PC-9 (cell line): ENCODE measurements at places on chromosomes 6 and 20. TPM values are rescaled to one million over a fixed set of nuclear protein-coding genes. Genes with fewer than 3 reads are reported as not detected.

The OXT gene
- total RNA-seq, result not detected in 2 replicates

The OPRM1 gene
- total RNA-seq, result not detected in 2 replicates

The C6orf132 gene
- total RNA-seq, result 49.8 and 53.9 TPM in 2 replicates

DNA sequence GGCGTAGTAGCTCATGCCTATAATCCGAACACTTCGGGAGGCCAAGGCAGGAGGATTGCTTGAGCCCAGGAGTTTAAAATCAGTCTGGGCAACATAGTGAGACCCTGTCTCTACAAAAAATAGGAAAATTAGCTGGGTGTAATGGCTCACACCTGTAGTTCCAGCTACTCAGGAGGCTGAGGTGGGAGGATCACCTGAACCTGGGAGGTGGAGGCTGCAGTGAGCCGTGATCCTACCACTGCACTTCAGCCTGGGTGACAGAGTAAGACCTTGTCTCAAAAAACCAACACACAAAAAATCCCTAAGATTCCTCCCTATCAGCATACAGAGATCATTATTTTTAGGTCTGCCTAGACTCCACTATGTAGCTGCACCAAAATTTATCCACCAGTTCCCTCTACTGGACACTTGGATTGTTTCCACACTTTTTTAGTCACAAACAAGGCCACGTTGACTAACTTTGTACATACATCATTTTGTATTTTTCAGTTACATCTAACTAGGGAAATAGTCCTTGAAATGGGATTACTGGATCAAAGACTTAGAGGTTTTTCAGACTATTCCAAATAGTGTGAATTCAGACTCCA lies 3.6 kb upstream of the PHF1 start:
- H3K27ac ChIP-seq, result no peak overlapping the region
- DNase-seq, result no peak
- H3K4me1 ChIP-seq, result peaks cover 11% of the 10 kb centered on the region; the same call in 1 of the 2 replicates
- H3K27me3 ChIP-seq, result no peaks in the 10 kb centered on the region
- peaks cover 11% of the 10 kb centered on the region; the same call in 1 of the 2 replicates for H3K36me3 ChIP-seq
- no peak overlapping the region for H3K4me3 ChIP-seq

DNA sequence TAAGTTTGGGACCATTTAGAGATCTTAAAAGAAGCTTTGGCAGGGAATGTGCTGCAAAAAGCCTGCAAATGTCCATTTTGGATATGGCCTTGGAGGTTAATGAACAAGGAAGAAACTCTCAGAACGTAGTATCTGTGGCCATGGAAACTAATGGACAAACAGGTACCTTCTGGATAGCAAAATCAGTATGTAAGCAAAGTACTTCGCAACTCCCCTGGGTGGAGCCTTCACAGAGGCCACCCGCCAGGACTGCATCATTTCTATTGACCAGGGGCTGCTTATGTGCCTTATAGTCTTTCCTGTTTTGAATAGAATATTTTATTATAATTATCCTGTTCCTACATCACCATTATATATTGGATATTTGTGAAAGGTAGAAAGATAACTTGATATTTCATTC lies 510.8 kb upstream of the SYNCRIP start:
- H3K27me3 ChIP-seq, result no peaks in the 10 kb centered on the region
- DNase-seq, result no peak
- no peak overlapping the region for H3K4me3 ChIP-seq
- no peaks in the 10 kb centered on the region for H3K36me3 ChIP-seq
- H3K27ac ChIP-seq, result no peak overlapping the region

DNA sequence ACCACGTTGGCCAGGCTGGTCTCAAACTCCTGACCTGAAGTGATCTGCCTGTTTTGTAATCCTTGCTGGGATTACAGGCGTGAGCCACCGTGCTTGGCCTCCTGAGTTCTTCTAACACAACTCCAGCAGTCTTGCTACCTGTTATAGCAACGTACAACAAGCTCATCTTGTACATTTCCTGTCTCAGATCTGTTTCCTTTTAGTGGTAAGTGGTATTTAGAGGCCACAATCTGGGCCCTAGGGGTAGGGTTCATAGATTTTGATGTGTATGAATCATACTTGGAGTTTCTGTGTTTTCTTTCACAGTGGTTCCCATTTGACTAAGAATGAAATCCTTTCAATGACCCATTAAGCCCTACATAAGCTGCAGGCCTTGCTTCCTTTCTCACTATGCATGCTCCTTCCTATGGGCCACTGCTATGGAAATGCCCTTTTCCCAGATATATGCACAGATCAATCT lies 27.1 kb upstream of the SYNCRIP start:
- no peak for DNase-seq
- no peaks in the 10 kb centered on the region for H3K4me1 ChIP-seq
- peaks cover 5% of the 10 kb centered on the region; the same call in 1 of the 2 replicates for H3K36me3 ChIP-seq
- H3K27ac ChIP-seq, result peak overlapping the region; percentile 29; the same call in 1 of the 2 replicates
- no peak overlapping the region for H3K4me3 ChIP-seq

GRCh38 chr6:109325400-109325801 lies 56.9 kb downstream of the CD164 start:
- H3K4me3 ChIP-seq, result no peak overlapping the region
- DNase-seq, result no peak
- no peaks in the 10 kb centered on the region for H3K4me1 ChIP-seq

The TBP gene
- total RNA-seq, result 10.6 and 11.2 TPM in 2 replicates

DNA sequence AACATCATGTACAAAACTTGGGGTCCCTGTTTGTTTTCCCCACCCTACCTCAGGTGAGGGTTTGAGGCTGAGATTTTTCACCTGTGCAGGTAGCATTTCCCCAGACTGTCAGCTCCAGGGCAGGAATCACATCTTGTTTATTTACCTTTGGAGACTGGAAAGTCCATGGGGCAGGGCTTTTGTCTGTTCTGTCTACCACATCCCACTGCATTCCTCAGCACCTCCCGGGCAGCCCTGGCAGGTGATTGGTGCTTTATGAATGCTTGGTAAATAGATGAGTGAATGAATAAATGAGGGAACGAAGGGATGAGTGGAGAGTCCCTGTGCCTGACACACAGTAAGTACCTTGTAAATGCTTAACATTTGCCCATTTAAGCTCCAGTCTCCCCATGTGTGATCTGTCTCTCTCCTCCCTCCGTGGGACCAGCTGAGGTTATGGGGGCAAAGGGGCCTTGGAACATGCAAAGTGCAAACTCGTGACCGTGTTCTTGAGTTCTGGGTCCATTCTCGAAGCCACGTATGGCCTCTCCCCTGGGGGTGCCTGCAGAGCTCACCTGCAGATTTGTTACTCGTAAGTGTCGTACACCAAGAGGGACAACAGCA lies 69.7 kb upstream of the PMEPA1 start:
- peaks cover 13% of the 10 kb centered on the region for H3K4me1 ChIP-seq
- H3K4me3 ChIP-seq, result no peak overlapping the region
- H3K27me3 ChIP-seq, result no peaks in the 10 kb centered on the region
- no peak overlapping the region for H3K27ac ChIP-seq

DNA sequence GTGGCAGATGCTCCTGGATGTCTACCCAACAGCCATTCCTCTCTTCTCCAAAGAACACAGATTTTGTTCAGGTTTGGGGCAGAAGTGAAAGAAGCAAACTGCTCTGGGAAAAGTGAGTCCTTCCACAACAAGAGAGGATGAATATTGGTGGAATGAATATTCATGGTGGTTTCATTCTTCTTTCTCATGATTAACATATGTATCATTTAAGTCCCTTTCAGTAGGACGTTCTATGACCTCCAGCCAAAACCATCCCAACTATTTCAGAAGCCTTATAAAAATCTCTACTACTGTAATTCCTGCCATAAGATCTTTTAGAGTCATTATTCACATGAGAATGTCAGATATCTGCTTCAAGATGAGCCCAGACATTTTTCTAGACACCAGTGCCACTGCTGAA lies 44.4 kb downstream of the MDN1 start:
- DNase-seq, result no peak
- H3K4me1 ChIP-seq, result no peaks in the 10 kb centered on the region
- H3K36me3 ChIP-seq, result peaks cover 5% of the 10 kb centered on the region; the same call in 1 of the 2 replicates
- H3K27ac ChIP-seq, result no peak overlapping the region
- no peaks in the 10 kb centered on the region for H3K27me3 ChIP-seq

The CALHM4 gene
- total RNA-seq, result not detected in 2 replicates

DNA sequence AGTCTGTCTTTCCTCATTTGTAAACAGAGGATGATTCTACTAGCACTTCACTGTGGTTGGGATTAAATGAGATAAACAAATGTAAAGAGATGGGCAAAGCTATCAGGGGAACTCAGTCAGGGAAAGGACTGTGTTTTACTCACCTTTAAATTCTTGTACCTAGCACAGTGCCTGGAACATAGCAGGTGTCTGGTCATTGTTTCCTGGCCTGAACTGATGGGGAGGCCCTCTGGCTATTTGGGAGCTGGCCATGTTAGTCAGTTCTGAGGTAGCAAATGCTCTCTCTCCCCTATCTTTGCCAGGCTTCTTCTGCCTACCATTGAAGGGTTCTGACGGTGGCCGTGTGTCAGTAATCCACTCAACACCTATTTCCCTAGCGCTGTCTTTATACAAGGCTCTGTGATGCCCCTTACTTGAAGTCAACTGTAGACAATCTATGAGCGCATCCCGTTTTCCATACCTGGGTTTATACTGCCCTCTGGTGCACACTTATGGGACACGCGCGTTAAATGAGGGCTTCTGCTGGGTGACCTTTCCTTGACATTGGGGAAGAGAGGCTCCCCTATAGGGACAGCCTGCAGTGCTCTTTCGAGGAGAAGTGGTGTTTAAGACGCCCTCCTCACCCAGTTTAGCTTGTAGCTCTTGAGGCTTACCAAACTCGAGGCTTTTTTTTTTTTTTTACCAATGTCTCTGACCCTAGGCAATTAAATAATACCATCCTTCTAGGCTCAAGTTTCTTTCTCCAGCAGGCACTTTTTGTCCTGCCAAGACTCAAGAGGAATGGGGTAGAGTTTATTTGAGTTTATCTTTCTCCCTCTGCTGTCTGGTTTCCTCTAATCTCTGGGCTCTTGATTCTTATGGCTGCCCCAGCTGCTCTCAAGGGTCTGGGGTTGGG lies 4.0 kb upstream of the SPATS1 start:
- no peaks in the 10 kb centered on the region for H3K36me3 ChIP-seq
- H3K27ac ChIP-seq, result no peak overlapping the region
- H3K4me1 ChIP-seq, result peaks cover 7% of the 10 kb centered on the region; the same call in 1 of the 2 replicates
- no peak for DNase-seq
- H3K4me3 ChIP-seq, result no peak overlapping the region
- peaks cover 15% of the 10 kb centered on the region; the same call in 1 of the 2 replicates for H3K27me3 ChIP-seq

DNA sequence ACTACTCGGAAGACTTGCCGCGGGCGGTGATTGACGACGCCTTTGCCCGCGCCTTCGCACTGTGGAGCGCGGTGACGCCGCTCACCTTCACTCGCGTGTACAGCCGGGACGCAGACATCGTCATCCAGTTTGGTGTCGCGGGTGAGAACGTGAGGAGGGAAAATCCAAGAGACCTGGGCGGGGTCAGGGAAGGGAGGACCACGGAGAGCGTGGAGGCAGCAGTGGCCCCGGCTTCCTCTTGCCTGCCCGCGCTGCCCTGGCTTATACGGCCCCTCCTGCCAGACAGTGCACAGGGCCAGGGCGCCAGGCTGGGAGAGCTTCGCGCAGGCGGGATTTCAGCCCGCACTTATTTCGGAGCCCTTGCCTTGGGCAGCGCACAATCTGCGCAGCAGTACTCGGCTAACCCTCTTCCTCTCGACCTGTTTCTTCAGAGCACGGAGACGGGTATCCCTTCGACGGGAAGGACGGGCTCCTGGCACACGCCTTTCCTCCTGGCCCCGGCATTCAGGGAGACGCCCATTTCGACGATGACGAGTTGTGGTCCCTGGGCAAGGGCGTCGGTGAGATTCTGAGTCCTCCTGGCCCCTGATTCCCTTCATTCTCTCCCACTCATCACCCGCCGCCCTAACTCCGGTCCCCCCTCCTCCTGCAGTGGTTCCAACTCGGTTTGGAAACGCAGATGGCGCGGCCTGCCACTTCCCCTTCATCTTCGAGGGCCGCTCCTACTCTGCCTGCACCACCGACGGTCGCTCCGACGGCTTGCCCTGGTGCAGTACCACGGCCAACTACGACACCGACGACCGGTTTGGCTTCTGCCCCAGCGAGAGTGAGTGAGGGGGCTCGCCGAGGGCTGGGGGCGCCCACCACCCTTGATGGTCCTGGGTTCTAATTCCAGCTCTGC lies 2.0 kb downstream of the MMP9 start:
- H3K4me1 ChIP-seq, result peaks cover 3% of the 10 kb centered on the region; the same call in 1 of the 2 replicates
- no peaks in the 10 kb centered on the region for H3K36me3 ChIP-seq
- no peak for DNase-seq
- no peaks in the 10 kb centered on the region for H3K27me3 ChIP-seq
- H3K4me3 ChIP-seq, result no peak overlapping the region

GRCh38 chr6:14020551-14020950 lies 95.8 kb downstream of the RNF182 start:
- no peak overlapping the region for H3K27ac ChIP-seq
- H3K36me3 ChIP-seq, result no peaks in the 10 kb centered on the region
- no peak overlapping the region for H3K4me3 ChIP-seq
- no peak for DNase-seq
- no peaks in the 10 kb centered on the region for H3K27me3 ChIP-seq
- peaks cover 10% of the 10 kb centered on the region for H3K4me1 ChIP-seq

DNA sequence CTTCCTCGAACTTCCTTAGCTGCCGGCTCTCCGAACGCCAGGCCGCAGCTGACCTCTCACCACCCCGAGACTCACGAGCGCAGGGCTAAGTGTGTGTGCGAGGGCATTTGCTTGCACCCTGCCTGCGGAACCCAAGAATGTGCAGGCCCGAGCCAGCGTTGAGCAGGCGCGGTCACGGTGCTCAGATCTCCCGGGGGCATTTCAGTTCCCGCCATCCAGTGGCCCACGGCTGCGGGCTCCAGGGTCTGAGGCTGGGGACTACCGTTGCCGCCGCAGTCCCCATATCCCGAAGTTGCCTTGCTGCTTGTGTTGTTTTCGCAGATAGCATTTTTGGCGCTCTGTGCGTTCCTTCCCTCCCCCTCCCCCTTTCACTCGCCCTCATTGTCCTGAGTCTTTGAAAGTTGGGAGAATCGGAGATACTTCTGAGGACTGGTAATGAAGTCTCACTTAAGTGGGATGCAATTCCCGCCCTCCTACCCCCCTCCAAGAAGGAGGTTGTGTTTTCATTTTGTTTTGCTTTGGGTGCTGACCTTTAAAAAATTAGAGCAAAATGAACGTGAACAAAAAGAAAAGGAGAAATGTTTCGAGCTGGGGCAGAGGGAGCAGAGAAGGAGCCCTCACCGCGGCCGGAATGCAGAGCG lies 1.7 kb downstream of the NR2E1 start:
- H3K36me3 ChIP-seq, result no peaks in the 10 kb centered on the region
- no peak overlapping the region for H3K4me3 ChIP-seq

The CBLN4 gene
- total RNA-seq, result not detected in 2 replicates

GRCh38 chr20:15710636-15711035 lies 862.6 kb downstream of the KIF16B start:
- H3K4me1 ChIP-seq, result no peaks in the 10 kb centered on the region
- H3K27me3 ChIP-seq, result no peaks in the 10 kb centered on the region
- no peak overlapping the region for H3K27ac ChIP-seq

The C6orf52 gene
- total RNA-seq, result 6.1 and 6.2 TPM in 2 replicates
